Omental fat pad (tissue), 4 donors: ENCODE measurements at places on chromosomes 7 and 10. TPM values are rescaled to one million over a fixed set of nuclear protein-coding genes. Genes with fewer than 3 reads are reported as not detected.

DNA sequence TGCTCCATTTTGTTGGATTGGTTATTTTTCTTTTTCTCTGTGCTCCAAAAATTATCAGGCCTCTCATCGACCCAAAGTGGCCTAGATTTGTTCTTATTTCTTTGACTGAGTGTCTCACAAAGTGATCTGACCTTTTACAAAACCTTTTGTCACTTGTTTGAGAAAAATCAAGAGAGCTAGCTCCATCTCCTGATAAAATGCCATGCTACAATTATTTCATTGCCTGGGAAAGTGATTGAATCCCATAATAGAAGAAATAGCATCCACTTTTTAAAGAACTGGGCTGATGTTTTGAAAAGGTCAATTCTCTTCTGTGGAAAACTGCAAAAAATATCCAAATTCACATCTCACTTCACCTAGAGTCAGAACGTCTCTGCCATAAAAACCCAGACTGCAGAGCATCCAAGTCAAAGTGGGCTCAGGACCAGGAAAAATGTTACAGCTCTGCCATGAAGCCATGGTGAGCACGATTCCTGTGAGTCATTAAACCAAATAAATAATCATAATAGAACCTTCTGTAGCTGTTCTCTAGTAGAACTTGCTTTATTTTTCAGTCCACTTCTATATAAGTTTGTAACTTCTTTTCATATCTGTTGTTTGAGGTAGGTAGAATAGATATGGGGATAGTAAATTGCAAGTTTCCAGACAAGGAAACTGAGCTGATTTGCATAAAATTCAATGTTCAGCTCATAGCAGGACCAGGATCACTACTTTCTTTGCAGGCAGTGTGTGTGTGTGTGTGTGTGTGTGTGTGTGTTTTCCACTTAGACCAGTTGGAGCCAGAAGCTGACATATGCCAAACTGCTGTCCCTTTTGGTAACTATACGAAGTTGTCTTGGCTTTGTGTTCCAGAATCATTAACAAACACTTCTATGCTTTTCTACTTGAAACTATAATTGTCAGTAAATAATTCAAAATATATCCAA is 632.5 kb upstream of the ANKRD30A start:
- no peak for DNase-seq

Gene RGR
- total RNA-seq, result 3.3 TPM

- DNase-seq, result no peak
Observed at GRCh38 chr10:125144693-125145623, 15.4 kb downstream of the CTBP2 start.

DNA sequence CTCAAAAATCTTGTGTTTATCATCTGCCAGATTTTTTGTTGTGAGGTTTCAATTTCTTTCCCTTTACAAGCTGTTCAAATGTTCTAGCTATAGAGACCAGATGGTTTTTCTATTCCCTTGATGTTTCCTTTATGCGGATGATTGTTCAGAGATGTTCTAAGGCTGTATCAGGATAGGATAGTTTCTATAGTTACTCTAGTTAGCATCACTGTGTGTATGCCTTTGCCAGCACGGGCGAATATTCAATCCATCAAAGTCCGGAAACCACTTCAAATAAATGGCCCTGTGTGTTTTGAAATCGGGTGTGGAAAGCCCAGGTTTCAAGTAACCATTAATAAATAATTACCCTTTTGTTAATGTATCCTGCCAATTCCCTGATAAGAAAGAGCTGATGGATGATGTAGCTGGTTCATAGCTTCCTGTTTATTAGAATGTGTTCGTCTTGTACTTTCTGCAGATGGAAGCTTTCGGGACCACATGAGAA is 149.8 kb upstream of the PRKCQ start:
- no peak for DNase-seq

Gene TMEM196
- not detected for total RNA-seq

DNA sequence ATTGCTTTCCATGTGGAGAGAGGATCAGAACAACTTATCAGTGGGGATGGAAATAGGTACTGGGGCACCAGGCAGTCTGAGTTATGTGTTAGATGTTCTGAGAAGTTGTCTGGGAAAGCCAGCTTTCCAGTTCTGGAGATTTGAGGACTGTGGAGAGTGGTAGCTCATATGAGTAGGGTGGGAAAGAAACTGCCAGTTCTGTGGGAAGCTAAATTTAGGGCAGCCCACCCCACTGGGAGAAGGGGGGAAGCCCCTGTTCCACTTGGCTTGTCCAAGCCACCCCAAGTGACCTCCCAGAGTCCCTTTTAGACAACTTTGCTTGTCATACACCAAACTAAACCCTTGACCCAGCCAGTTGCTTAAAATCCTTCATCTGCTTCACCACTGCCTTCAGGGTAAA is 189.5 kb downstream of the REEP3 start:
- no peak for DNase-seq

DNA sequence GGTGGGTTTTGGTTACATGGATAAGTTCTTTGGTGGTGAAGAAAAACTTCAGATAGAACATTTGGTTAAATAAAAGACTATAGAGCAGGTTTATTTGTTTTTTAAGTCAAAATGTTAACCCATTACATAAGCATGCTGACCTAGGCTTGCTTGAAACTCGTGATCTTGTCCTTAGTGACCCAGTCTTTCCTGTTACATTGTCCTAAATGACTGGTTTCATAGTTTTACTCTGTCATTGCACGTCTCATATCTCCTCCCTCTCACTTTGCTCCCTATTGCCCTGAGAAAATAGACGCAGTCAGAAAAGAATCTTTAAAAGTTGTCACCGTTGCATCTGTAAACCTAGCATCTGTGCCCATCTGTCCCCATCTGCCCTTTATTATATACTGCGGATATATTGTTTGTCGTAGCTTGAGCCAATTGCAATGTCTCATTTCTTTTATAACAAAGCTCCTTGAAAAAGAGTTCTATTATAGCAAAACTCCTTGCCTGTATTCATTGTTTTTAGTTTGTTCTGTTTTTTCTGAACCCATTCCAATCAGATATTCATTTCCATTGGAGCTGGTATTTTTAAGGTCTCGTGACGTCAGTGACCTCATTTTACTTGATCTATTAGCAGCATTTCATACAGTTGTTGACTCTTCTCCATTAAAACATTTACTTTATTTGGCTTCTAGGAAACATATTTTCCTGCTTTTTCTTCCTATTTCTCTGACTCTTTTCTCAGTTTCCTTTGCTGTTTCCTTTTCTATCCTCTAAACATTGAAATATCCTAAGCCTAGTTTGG is 57.3 kb downstream of the HELLS start:
- DNase-seq, result no peak

Gene CPVL
- total RNA-seq, result 58.6 TPM

DNA sequence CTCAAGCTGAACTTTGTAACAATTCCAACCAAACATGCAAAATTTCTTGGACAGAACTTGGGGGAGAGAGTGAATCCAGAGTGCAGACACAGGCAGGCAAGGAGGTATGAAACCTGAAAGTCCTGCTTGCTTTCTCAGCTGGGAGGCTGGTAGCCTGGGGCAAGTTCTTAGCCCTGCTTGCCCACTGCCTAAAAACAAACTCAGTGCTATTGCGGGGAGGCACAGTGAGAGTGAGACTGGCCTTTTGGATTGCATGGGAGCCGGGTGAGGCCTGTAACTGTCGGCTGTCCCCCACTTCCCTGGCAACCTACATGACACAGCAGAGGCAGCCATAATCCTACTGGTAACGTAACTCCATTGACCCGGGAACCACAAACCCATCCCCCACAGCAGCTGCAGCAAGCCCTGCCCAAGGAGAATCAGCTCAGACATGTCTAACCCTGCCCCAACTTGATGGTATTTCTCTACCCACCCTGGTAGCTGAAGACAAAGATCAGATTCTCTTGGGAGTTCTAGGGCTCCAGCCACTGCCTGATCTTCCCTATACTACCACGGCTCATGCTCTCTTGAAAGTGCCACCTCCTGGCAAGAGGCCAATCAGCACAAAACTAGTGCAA is 663.6 kb downstream of the GRM8 start:
- no peak for DNase-seq

Gene PTPN20
- 0.95 TPM for total RNA-seq
